Calu3 (cell line): ENCODE measurements at places on chromosomes 13 and 19. TPM values are rescaled to one million over a fixed set of nuclear protein-coding genes. Genes with fewer than 3 reads are reported as not detected.

Gene NLRP5
- not detected in 2 replicates for total RNA-seq

Gene CYP2F1
- total RNA-seq = not detected in 2 replicates

Gene METTL21C
- total RNA-seq = not detected in 2 replicates

Gene TFPT
- 30.8 and 34.2 TPM in 2 replicates for total RNA-seq

Gene ADGRL1
- total RNA-seq = 24.8 and 26.5 TPM in 2 replicates

Gene ZNF93
- total RNA-seq = 6.5 and 6.9 TPM in 2 replicates

Gene FXYD7
- total RNA-seq = 0.90 and 1.3 TPM in 2 replicates

Gene LMTK3
- 1.0 and 2.4 TPM in 2 replicates for total RNA-seq

Gene KLF5
- 121 and 136 TPM in 2 replicates for total RNA-seq

Gene HCST
- total RNA-seq = not detected in 2 replicates

Gene MYO1F
- total RNA-seq = 1.3 TPM in 1 of 2 replicates, not detected in the other

Gene ONECUT3
- 20.0 and 25.7 TPM in 2 replicates for total RNA-seq

Gene APC2
- total RNA-seq = 0.12 and 0.44 TPM in 2 replicates

Gene LILRB1
- total RNA-seq = not detected in 2 replicates

Gene TEX26
- total RNA-seq = not detected in 2 replicates

Gene PSG2
- not detected in 2 replicates for total RNA-seq

Gene C5AR2
- 0.31 TPM in 1 of 2 replicates, not detected in the other for total RNA-seq

Gene OR4F17
- 4.0 and 4.3 TPM in 2 replicates for total RNA-seq

Gene CBLC
- total RNA-seq = 54.3 and 63.1 TPM in 2 replicates

Gene SOX1
- total RNA-seq = not detected in 2 replicates

Gene GRIN2D
- 0.15 TPM in 1 of 2 replicates, not detected in the other for total RNA-seq

Gene TNFRSF19
- 24.3 and 38.3 TPM in 2 replicates for total RNA-seq

Gene GNG7
- total RNA-seq = 0.87 and 0.91 TPM in 2 replicates

Gene PINLYP
- total RNA-seq = 0.17 and 0.76 TPM in 2 replicates

Gene MTUS2
- not detected in 2 replicates for total RNA-seq

Gene ZFP36
- 70.8 and 107 TPM in 2 replicates for total RNA-seq

Gene PLVAP
- not detected in 2 replicates for total RNA-seq

Gene PRODH2
- total RNA-seq = not detected in 2 replicates

Gene GIPC3
- not detected in 2 replicates for total RNA-seq

Gene TRPM4
- 70.0 and 79.9 TPM in 2 replicates for total RNA-seq

Gene USHBP1
- 0.10 and 0.26 TPM in 2 replicates for total RNA-seq

Gene CFD
- total RNA-seq = 2.3 and 3.9 TPM in 2 replicates

Gene BORCS8
- total RNA-seq = 24.0 and 26.3 TPM in 2 replicates

Gene ARL11
- total RNA-seq = not detected in 2 replicates

Gene GAS6
- total RNA-seq = 0.42 and 0.83 TPM in 2 replicates

Gene ADGRE3
- total RNA-seq = not detected in 2 replicates

Gene CRX
- not detected in 2 replicates for total RNA-seq

Gene PSG11
- not detected in 2 replicates for total RNA-seq

Gene APOC4
- total RNA-seq = not detected in 2 replicates

Gene EDNRB
- not detected in 2 replicates for total RNA-seq

Gene TSSK6
- total RNA-seq = 2.8 and 3.1 TPM in 2 replicates

Gene KIR2DL3
- not detected in 2 replicates for total RNA-seq

Gene CPB2
- not detected in 2 replicates for total RNA-seq

Gene NOTCH3
- total RNA-seq = 32.6 and 44.7 TPM in 2 replicates

Gene NLRP11
- total RNA-seq = 0.22 TPM in 1 of 2 replicates, not detected in the other

Gene THSD8
- 14.0 and 16.1 TPM in 2 replicates for total RNA-seq

Gene CYP4F3
- total RNA-seq = 6.9 and 16.7 TPM in 2 replicates

Gene GPR12
- not detected in 2 replicates for total RNA-seq

Gene BCL3
- 37.7 and 41.5 TPM in 2 replicates for total RNA-seq

Gene ZNF888
- 25.5 and 27.0 TPM in 2 replicates for total RNA-seq

Gene EFNB2
- total RNA-seq = 14.3 and 16.9 TPM in 2 replicates

Gene COL5A3
- total RNA-seq = 0.26 and 0.49 TPM in 2 replicates

Gene CCDC122
- 6.1 and 6.2 TPM in 2 replicates for total RNA-seq

Gene SHISA7
- not detected in 2 replicates for total RNA-seq

Gene CYP2A6
- not detected in 2 replicates for total RNA-seq

Gene TMEM38A
- total RNA-seq = 19.2 and 20.1 TPM in 2 replicates

Gene B3GNT8
- 0.19 TPM in 1 of 2 replicates, not detected in the other for total RNA-seq
